ENCODE measurements at places on chromosomes 12 and 14. TPM values are rescaled to one million over a fixed set of nuclear protein-coding genes. Genes with fewer than 3 reads are reported as not detected.

DNA sequence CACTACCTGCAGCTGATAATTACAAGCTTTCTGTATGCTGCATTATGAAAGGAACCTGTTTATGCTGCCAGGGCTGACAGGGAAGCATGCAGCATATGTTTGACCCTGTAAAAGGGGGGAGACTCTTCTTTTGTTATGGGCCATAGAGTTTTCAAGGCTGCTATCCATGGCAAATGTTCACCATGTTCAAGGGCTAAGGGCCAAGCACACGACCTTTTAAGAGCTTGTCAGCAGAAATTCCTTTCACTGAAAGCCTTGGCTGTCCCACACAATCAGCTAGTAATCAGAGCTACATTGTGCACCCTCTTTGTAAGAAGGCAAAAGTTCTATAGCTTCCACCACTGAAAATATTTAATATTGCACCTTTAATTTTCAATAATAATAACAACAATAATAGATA, 74.2 kb upstream of the MBIP start:
- DNase-seq = no peak

DNA sequence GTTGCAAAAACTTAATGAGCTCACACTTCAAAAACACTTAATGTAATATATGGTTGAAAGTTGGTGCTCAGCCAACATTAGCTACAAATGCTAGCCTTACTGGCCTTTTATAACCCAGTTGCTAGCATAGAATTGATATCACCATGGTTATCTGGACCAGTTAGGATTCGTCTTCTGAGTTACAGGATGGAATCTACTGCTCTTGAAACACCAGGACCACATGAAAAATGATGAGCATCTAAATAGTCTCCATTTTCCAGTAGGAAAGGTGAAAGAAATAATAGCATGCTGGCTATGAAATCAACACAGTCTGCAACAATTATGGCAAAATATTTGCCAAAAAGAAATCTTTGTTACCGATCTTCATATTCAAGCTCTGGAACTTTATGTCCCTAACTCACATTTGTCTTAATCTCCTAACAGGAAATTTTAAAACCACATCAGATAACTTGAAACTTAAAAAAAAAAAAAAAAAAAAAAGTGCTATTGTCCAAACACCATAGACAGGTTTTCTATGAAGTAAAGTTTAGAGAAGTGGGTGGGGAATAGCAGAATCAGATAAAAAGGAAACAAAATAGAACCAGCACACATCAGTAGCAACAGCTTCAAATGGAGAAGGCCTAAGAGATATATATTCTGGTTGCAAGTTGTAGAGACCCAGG, 12.6 kb upstream of the CD69 start:
- no peak for DNase-seq

- DNase-seq = no peak
These were observed 117.0 kb downstream of the NTN4 start for GRCh38 chr12:95673576-95673975.

DNA sequence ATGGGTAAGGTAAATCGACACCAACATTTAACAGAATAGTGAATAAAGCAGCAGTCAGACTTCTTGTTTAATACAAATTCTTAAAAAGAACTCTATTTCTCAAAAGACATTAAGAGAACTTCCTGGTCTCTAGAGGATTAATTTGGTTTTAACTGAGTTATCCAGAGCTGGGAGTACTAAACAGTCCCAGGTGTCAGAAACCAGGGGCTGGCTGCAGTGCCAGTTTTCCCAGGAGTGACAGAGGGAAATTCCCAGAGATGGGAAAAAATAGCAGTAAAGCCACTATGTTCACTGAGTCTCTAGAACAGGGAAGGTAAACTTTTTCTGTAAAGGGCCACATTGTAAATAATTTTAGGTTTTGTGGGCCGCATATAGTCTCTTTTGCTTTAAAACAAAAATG, 8.8 kb downstream of the ATP5MC2 start:
- no peak for DNase-seq

- no peak for DNase-seq
These were observed 9.8 kb upstream of the DENND5B start for GRCh38 chr12:31600750-31601149.

DNA sequence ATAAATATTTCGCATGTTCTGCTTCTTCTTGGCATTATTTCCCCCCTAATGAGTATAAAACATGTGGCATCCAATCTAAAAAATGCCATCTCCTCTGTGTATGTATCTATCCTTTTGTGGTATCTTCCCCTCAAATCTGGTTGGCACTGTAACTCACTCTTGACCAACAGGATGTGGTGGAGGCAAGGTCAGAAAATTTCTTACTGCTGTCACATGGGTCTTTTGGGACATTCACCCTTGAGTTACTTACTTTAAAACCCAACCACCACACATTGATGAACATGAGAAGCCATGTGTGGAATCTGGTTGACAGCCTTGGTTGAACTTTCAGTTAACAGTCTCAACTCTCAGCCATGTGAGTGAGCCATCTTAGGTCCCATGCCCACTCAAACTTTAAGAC, 516.9 kb downstream of the SLC16A7 start:
- DNase-seq = no peak

DNA sequence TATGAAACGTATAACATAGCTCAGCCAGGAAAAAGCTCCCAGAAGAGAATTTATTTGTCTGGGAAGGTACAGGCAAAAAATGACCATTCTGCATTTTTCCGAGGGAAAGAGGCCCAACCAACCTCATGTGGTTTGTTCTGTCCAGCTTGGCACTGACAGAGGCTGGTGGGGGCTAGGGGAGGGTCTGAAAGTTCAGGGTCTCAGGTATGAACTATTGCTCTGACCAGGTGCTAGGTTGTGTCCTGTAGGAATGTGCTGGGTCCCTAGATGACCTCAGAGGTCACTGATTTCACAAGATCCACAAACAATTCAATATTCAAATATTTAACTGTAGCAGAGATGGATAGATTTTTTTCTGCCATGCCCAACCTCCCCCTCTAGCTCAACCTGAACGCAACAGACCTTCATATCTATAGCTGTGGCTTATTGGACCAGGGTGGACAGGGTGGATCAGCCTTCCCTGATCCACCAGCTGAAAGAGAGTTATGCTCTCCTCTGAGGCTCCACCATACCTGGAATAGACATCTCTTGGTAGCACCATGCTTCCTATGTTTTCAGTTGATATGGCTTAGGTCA, 32.9 kb upstream of the IFT81 start:
- no peak for DNase-seq

DNA sequence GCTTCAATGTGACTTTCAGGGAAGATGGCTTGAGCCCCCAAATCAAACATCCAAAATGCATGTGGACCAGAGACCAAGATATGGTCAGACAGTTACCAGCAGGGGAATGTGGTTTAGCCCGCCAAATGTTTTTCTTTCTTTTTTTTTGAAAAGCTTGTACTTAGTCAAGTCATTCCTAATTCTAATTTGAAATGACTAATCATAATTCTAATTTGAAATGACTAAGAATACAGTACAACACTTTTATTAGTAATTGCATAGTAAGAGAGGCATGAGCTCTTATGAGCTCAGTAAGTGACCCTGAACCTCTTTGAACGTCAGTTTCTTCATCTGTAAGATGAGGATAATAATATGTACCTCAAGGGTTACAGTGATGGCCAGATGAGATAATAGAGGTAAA, 72.4 kb downstream of the HECTD4 start:
- DNase-seq = no peak

LRTM2 gene
- total RNA-seq = not detected

TBX3 gene
- total RNA-seq = 23.4 TPM

SERPINA5 gene
- 0.76 TPM for total RNA-seq

NIN gene
- 34.4 TPM for total RNA-seq

BEGAIN gene
- total RNA-seq = 2.8 TPM

Measured in suprapubic skin (tissue), 4 donors.